Epithelial cell of esophagus (primary cell): ENCODE measurements at places on chromosomes 7 and 10.

GRCh38 chr10:79933961-79934360 lies 14.9 kb downstream of the SFTPD start:
- peak; percentile 70 for DNase-seq

DNA sequence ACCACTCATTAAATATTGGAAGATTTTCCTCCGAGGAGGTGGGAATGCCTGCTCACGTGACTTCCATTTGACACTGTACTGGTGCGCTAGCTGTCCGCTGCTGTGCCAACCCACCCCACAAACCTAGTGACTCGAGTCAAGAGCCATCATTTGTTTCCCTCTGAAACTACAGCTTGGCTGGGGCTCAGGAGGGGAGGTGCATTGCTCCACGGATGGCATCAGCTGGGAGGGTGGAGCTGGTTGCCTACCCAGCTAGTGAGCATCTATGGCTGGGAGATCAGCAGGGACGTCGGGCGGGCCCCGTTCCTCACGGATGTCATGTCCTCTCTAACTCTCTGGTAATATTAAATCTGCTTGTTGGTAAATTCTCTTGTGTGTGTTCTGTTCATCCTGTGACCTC lies 9.5 kb upstream of the FOXL3 start:
- DNase-seq: no peak

- peak; percentile 79 for DNase-seq
These were observed 44.9 kb upstream of the MYL10 start for GRCh38 chr7:101673951-101674350.

GRCh38 chr7:100799037-100799896 lies 28.1 kb downstream of the EPHB4 start:
- peak; percentile 77 for DNase-seq

DNA sequence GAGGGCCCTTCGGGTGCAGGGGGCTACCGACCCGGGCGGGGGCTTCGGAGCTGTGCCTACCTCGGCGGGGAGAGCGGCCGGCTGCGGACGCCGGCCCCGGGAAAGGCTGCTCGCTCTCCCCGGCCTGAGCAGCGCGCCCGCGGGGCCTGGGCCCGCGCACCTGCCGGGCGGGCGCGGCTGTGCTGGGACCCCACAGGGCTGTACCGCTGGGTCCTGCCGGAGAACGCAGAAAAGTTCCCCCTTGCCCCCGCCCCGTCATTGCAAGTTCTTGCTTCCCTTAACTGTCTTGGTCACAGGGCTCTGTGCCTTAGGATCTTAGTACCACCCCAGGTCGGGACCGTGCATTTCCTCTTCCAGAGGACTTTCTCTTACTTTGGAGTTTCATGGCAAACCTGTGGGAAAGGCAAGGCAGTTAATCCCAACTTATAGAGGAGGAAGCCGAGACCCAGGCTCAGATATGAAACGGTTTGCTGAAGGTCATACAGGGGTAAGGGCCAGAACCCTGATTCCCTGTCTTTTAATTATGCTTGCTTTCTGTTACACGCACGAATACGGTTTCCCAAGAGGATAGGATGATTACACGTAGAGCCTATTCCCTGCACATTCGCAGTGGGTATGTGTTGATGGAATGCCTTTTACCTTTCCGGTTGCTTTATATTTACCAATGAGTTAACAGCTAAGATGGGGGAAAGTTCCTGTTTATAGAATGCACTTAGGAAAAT lies 652 bp downstream of the PCGF5 start:
- DNase-seq: peak; percentile 14

GRCh38 chr10:93758891-93759410 lies 1.2 kb downstream of the LGI1 start:
- no peak for DNase-seq

DNA sequence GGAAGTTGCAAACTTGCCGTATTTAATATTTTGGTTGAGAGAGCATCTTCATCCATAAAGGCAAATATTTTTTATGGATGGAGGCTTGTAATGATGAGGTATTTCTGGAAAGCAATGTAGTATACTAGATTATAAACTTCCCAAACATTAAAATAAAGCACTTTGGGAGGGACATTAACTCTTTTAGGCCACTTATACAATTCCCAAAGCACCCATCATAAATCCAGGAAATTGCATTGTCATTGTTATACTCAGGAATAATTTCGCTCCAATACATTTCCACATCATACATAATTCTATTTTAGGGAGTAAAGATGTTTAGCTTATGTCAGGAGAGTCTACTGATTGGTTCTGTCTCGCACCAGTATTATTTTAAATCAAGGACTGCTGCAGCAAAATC lies 212.7 kb upstream of the MKI67 start:
- no peak for DNase-seq

DNA sequence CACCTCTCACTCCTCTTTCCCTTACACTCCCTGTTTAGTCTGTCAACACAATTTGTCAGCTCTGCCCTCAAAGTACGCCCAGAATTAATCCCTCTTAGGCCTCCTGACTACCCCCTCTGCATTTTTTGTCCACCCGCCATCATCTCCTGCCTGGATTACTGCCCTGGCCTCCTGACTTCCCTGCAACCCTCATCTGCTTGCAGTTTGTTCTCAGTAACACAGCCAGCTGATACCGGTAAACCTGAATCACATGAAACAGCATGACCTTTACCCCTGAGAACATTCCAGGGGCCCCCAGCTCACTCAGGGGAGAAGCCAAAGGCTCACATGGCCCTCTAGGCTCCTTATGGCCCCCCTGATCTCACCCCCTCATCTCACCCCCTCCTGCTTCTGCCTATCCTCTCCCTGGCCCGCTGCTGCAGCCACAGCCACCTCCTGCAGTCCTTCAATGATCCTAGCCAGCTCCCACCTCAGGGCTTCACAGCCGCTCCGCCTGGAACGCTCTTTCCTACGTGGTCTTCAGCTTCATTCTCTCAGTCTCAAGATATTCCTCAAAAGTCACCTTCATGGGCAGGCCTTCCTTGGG lies 8.9 kb downstream of the C10orf53 start:
- DNase-seq: no peak

GRCh38 chr10:63899673-63900300 lies 378.6 kb downstream of the REEP3 start:
- peak; percentile 46 for DNase-seq

DNA sequence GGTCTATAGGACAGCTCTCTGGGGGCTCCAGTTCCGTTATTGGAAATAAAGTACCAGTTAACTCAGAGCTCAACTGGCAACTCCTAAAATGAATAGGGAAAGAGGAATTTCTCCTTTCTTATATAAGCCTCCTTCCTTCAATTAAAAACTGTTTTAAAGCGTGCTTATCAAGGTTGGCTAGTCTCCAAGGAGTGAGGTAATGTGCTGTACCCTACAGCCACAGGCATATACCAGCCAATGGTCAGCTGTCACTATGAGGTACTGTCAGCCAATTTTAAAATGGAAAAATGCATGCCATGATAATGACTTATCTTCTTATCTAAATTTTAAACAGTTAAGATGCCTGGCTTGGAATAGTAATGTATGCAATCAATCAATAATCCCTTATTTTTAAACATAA lies 76.2 kb downstream of the PLCE1 start:
- no peak for DNase-seq

DNA sequence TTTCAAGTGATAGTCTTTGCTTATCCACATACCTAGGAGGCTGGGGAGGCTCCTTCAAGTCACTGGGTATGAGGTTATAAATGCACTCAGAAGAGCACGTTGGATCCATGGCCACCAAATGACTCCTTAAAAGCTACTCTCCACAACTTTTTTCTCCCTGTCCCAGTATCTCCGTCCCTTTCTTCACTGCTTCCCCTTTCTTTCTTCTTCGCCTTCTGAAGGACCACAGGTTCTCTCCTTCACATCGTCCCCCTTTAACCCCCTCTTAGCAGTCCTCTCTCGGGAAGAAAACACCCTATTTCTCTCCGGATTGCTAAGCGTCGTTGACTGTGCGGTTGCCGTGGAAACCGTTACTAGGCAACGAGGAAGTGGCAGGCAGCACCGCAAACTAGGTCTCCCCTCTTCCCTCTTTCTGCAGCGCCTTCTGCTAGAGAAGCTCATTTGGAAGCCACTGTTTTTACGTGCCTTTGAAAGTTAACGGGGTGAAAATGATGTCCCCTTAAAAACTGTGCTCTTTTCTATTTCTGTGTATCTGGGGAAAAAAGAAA lies at the start of gene ENKUR:
Gene ENKUR (minus strand): TSS at position 331 of the 548 bp plus-strand sequence. CDS start 222 bp downstream, at position 109.
- peak; percentile 93 for DNase-seq

- no peak for DNase-seq
These were observed 266.8 kb upstream of the STEAP1 start for GRCh38 chr7:89887489-89887888.

GRCh38 chr10:103199488-103199887 lies 6.4 kb upstream of the NT5C2 start:
- DNase-seq: no peak

DNA sequence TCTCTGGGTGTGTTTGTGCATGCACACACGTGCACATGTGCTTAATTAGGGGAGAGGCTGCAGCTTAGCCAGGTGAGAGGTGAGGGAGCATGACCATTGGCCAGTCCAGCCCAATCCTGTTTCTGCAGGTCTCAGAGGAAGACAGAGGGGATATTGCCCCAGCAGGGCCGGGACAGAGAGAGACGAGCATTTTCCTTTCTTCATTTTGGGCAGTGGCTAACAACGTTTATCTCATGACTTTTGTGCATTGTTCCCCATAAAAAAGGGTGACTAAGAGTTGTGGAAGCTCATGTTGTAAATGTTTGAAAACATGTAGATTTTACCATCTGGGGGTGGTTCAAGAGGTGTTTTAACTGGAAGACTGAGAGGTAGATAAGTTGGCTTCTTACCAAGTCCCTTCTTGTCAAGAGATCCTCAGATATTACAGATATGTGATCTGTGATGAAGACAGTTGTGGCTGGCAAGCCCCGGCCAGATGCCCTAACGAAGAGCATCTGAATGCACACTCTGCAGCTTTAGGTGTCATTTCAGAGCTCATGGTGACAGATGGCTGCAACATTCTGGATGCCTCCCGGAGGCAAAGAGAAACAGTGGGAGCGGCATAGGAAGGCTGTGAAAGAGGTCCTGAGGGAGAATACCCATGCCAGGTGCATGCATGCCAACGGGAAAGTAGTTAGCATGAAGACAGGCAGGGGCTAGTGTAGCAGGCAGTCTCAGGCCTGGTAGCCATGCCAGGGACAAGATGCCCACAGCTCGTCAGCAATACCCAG lies 16.7 kb upstream of the DMBT1 start:
- DNase-seq: no peak

DNA sequence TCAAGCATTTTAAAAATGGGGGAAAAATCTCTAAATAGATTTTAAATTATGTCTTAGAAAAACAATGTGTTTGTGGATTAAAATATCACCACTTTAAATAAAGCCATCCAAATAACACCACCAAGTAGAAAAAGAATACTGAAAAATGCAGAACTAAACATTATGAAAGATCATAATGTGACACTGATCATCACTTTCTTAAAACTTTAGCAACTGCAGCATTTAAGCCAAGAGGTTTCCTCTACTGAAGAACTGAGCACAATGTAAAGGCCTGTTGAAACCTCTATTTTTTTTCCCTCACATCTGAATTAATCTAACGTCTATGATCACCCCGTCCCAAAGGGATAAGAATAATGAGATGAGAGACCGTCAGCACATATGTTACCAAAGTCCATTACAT lies 18.6 kb downstream of the MINDY3 start:
- DNase-seq: no peak

GRCh38 chr10:101063548-101064414 lies 2.0 kb downstream of the KAZALD1 start:
- DNase-seq: no peak

- peak; percentile 15 for DNase-seq
These were observed 82.0 kb downstream of the DOCK4 start for GRCh38 chr7:112124061-112124766.

DNA sequence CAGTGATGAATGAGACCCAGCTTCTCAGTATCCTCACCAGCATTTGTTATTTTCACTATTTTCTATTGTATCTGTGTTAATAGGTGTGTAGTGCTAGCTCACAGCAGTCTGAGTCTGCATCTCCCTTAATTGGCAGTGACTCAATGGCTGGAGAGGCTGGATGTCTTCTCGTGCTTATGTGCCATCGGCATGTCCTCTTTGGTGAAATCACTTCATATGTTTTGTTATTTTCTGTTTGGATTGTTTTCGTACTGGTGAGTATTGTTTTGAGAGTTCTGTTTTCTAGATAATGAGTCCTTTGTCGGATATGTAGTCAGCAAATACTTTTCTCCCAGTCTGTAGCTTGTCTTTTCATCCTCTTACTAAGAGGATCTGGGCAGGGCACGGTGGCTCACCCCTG lies 66.1 kb downstream of the AMZ1 start:
- DNase-seq: no peak

DNA sequence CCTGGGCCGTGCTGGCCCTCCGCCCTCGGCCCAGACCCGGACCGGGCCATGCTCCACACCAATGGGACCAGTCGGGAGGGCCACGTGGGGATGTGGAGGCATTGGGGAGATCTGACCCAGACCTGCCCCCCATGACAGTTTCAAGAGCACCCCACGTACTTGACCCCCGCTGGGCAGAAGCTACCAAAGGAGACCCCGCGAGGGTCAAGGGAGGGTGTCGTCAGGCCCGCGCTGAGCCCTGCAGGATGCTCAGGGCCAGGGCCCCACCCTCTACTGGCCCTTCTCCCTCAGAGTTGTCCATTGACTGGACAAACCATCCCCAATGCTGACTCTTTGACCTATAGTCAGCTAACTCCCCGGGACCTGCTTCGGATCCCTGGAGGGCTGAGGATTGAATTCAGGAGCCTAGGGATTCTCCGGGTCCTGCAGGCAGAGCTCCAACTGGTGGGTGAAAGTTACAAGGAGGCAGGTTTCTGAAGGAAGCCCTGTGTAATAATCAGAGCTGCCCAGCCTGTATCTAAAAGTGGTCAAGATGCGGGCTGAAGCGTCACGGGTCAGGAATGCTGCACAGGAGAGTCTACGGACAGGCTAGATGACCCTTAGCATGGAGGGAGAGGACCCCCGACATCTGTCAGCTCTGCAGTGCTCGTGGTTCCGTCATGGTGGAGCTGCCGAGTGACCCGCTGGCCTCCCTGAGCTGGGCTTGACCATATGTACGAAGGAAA lies 498 bp upstream of the CALHM2 start:
- no peak for DNase-seq

GRCh38 chr7:36638586-36639263 lies 85.6 kb downstream of the AOAH start:
- DNase-seq: peak; percentile 12

DNA sequence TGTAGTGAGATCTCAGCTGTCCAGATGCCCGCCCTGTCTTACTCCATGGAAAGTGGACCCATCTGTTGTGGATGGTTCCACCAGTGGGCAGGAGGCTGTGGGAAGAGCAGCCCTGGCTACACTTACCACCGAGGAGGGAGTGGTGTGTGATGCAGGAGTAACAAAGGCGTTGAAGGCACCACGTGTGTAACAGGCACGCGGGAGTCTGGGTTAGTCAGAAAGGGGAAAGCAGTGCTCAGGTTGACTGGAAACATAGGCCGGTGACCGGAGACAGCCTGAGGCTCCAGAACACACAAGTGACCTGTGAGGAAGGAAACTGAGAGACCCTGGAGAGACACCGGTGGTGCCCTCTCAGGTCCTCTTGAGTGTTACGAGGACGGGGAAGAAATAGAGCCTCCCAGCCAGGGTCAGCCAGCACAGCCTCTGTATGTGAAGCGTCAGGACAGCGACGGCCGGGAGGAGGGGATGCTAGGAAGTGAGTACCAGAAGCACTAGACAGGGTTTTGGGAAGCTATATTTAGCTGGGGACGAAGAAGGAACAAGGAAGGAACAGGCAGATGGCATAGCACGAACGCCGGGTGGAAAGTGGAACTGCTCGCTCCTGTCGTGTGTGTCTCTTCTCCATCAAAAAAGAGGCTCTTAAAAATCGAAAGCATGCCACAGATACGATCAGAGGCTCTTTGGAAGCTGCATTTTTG lies 51.7 kb downstream of the DAGLB start:
- no peak for DNase-seq
